ENCODE measurements at places on chromosomes 11 and 22.

- no peak for DNase-seq
These were observed 17.9 kb upstream of the TPH1 start for GRCh38 chr11:18063862-18064434.

- no peak for DNase-seq
These were observed 34.3 kb downstream of the CTTN start for GRCh38 chr11:70432580-70432979.

- DNase-seq = no peak
These were observed 3.4 kb upstream of the UCP3 start for GRCh38 chr11:74012074-74012809.

- DNase-seq = no peak
These were observed 833 bp upstream of the ME3 start for GRCh38 chr11:86673055-86673843.

DNA sequence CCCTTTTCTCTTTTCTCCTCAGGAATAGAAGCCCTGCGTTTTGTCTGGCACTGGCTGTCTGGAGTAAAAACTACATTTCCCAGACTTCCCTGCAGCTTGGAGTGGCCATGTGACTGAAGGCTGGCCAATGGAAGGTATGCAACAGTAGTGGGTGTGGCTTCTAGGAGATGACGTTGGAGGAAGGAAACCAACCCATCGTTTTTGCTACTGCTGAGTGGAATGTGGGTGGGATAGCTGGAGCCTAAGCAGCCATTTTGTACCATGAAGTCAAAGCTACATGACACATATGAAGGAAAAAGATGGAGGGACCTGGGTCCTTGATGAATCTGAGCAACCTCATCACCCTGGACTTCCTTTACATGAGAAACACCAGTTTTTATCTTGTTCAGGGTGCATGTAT, 19.6 kb downstream of the FGF3 start:
- no peak for DNase-seq

GRCh38 chr22:27045103-27045947, 387.9 kb downstream of the MIAT start:
- DNase-seq = no peak

GRCh38 chr11:113404859-113405430, 17.4 kb downstream of the ANKK1 start:
- DNase-seq = no peak

DNA sequence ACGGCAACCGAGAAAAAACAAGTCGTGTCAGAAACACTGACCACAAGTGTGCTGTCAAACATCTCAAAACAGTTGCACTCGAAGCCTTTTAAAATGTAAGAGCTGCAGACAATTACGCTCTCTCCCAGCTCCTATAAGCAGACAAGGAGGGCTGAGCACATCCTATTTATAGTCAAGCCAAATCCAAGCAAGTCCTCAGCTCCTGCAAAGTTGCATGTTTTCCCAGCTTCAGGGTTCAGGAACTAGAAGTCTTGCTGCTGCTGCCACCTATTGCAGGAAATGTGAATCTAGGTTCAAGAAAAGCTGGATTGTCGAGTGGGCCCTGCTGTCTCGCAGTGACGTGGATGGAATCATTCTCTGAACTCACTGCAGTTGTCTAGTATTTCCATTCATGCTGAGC, 15.5 kb downstream of the EFCAB6 start:
- DNase-seq = no peak

DNA sequence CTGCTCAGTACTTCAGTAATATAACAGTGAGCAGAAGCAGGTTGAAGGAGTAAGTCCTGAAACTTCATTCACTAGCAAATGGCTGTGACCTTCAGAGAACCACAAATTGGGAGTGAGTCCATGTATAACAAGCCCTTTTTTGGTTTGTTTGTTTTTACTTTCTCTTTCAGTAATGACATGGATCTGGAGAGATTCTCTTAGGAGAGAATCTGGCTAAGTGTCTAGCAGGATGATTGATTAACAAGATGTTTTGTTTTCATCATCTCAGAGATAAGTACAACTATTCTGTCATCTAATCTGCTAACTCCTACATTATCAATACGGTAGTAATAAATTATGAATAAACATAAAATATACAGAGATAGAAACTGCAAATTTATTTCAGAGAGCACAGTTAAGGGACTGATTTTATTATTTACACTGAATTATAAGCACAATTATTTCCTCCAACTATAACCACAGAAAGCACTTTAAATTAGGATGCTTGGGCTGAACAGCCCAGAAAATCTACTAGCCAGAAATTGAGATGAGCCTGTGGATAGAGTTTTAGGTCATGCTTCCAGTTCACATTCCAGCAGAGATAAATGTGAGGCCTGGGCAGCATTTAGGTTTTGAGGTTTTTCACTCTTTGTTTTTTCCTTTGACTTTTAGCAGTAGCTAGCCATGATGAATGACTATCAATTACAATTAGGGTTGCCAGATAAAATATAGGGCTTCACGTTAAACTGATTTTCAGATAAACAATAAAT, 429.3 kb upstream of the FAT3 start:
- DNase-seq = no peak

All from activated T-cell treated with anti-CD3 and anti-CD28 coated beads, Interleukin-2, amount 50 U/mL, for 4 hours (primary cell).